RPMI8226 (cell line): ENCODE measurements at places on chromosomes 16 and 17.

GRCh38 chr16:75494184-75494583 lies 1.1 kb downstream of the CHST6 start:
- no peak for DNase-seq

DNA sequence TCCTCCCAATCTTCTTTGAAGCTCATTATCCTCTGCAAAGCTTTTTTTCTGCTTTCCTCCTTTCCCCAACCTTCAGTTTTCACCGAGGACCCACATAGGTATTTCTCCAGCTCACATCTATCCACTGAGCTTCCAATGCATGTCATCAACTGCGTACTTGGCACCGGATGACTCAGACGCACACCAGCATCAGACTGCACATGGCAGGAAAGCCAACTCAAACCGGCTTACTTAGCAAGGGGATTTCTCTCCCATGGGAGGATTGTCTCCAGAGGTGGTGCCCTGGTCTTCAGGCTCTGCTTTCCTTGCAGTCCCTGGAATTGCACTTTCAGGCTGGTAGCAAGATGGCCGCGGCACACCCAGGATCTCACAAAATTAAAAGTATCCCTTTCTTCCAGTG lies 1.7 kb upstream of the AKTIP start:
- DNase-seq, result no peak

GRCh38 chr16:12504312-12504711 lies 299.4 kb downstream of the CPPED1 start:
- DNase-seq, result no peak

DNA sequence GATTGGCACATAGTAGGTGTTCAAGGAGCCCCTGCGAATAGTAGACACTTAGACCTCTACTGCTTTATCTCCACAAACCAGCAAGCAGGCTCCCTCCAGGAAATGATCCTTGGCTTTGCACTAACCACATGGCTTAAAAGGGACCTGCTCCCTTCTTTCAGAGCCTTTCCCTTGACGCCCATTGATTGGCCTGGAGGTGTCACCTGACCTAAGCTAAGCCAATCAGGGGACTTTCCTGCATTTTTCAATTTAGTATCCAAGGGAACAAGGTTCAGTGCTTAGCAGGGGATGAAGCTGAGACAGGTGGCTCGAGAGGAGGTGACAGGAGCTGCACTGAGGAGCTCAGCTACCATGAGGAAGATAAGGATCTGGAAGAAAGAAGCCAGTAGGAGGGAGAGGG lies 52.8 kb downstream of the CLEC19A start:
- no peak for DNase-seq

GRCh38 chr17:79699386-79700036 lies 31.2 kb upstream of the ENPP7 start:
- no peak for DNase-seq

GRCh38 chr16:84243732-84244131 lies 3.9 kb upstream of the KCNG4 start:
- no peak for DNase-seq

GRCh38 chr17:15490634-15491261 lies 23.3 kb upstream of the CDRT4 start:
- DNase-seq, result no peak

GRCh38 chr17:82315703-82316358 lies 1.6 kb downstream of the CD7 start:
- peak; percentile 73 for DNase-seq

DNA sequence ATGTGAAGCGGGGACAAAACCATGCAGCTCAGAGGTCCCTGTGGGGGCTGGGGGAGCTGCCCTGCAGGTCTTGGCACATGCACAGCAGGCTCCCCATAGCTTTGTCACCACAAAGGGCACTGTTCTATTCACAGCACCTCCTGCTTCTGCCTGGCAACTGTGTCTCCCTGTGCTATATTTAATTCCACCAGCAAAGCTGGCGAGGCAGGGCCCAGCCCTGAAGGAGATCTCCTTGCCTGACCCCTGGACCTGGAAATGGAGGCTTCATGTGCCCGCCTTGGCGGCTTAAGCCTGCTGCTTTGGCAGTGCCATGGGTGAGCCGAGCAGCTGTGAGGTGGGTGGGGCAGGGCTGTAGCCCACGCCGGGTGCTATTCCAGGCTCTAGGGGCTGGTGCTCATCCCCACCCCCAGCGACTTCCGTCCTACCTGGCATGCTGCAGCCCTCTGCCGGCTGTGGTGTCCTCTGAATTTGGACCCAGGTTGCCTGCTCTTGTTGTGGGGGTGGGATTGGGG lies 6.8 kb downstream of the LDHD start:
- DNase-seq, result peak; percentile 61

GRCh38 chr17:37553401-37553966 lies 55.7 kb downstream of the SYNRG start:
- DNase-seq, result no peak

DNA sequence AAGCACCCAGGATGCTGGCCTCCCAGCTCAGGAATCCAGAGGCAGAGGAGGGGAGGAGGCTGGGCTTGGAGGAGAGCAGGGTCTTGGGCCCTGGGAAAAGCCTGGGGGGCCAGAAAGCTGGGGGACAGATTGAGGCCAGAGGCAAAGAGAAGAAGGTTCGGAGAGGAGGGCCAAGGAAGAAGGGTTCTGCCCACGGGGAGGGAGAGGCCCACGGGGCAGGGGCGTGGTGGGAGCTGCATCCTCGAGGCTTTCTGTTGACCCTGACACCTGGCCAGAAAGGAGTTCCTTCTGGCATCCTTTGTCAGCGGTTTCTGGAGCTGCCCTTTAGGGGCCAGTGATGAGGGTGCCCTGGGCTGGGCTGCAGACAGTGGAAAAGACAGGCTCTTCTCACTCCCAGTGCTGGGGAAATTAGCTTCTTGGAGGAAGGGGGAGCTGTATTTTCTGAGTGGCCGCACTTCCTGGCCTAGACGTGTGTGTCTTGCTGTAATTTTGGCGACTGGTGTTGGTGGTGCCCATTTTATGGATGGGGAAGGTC lies 308.7 kb downstream of the SEC14L1 start:
- peak; percentile 49 for DNase-seq

- no peak for DNase-seq
Measured at GRCh38 chr17:62847426-62847825, 39.3 kb upstream of the MARCHF10 start.

- no peak for DNase-seq
Measured at GRCh38 chr16:49542391-49542891, 168.8 kb downstream of the C16orf78 start.

DNA sequence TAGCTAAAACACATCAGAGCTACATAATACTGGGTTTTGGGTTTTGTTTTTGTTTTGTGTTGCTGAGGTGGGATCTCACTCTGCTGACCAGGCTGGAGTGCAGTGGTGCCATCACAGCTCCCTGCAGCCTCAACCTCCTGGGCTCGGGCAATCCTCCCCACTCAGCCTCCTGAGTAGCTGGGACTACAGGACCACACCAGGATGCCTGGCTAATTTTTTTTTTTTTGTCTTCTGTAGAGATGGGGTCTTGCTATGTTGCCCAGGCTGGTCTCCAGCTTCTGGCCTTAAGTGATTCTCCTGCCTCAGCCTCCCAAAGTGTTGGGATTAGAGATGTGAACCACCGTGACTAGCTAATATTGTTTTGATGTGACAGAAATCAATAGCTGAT lies 6.2 kb downstream of the MEAK7 start:
- no peak for DNase-seq

DNA sequence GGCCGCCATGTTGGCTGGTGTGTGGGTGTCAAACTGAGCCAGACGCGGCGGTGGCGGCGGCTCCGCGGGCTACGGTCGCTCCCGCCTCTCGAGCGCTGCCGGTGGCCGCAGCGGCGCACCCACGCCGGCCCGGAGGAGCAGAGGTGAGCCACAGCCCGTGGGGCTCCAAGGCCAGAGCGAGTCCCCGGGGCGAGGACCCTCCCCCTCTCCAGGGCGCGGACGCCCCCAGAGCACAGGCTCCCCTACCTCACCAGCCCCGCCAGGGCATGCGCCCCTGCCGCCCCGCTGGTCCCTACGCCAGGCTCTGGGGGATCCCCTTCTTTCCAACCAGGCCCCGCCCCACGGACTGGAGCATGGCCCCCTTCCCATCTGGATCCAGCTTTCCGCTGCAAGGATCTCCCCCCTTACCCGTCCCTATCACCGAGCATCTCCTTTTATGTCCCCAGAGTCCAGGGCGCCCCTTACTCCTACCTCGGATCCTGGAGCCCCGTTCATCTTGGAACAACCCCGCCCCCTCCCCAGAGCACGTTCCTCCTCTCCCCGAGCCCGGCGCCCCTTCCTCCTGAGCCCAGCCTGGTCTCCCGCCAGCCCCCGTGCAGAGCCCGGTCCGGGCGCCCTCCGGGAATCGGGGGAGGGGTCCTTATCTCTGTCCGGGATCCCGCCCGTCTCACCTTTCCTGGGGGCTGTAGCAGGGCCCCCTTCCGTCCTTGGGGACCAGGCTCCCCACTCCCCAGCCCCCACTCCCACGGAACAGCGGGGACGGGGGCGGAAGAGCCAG lies 412 bp downstream of the EPN2 start:
- peak; percentile 15 for DNase-seq

DNA sequence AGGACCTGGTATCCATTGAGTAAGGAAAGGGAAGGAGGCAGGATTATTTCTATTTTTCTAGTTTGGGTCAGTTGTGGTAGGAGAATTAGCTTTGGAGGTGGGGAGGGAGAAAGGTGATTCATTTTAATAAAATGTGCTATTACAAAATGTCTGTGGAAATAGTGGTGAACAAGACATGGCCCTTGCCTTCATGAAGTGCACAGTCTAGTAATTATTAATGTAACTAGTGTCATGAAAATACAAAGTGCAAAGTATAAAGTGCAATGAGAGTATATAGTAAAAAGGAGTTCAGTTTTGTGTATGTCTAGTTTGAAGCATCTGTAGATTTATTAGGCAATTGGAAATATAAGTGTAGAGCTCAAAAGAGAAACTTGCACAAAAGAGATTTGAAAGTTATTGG lies 11.9 kb downstream of the NFATC3 start:
- no peak for DNase-seq

DNA sequence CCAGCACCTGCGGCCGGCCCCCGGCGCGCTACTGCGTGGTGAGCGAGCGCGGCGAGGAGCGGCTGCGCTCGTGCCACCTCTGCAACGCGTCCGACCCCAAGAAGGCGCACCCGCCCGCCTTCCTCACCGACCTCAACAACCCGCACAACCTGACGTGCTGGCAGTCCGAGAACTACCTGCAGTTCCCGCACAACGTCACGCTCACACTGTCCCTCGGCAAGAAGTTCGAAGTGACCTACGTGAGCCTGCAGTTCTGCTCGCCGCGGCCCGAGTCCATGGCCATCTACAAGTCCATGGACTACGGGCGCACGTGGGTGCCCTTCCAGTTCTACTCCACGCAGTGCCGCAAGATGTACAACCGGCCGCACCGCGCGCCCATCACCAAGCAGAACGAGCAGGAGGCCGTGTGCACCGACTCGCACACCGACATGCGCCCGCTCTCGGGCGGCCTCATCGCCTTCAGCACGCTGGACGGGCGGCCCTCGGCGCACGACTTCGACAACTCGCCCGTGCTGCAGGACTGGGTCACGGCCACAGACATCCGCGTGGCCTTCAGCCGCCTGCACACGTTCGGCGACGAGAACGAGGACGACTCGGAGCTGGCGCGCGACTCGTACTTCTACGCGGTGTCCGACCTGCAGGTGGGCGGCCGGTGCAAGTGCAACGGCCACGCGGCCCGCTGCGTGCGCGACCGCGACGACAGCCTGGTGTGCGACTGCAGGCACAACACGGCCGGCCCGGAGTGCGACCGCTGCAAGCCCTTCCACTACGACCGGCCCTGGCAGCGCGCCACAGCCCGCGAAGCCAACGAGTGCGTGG lies 1.5 kb downstream of the NTN1 start:
- DNase-seq, result no peak

DNA sequence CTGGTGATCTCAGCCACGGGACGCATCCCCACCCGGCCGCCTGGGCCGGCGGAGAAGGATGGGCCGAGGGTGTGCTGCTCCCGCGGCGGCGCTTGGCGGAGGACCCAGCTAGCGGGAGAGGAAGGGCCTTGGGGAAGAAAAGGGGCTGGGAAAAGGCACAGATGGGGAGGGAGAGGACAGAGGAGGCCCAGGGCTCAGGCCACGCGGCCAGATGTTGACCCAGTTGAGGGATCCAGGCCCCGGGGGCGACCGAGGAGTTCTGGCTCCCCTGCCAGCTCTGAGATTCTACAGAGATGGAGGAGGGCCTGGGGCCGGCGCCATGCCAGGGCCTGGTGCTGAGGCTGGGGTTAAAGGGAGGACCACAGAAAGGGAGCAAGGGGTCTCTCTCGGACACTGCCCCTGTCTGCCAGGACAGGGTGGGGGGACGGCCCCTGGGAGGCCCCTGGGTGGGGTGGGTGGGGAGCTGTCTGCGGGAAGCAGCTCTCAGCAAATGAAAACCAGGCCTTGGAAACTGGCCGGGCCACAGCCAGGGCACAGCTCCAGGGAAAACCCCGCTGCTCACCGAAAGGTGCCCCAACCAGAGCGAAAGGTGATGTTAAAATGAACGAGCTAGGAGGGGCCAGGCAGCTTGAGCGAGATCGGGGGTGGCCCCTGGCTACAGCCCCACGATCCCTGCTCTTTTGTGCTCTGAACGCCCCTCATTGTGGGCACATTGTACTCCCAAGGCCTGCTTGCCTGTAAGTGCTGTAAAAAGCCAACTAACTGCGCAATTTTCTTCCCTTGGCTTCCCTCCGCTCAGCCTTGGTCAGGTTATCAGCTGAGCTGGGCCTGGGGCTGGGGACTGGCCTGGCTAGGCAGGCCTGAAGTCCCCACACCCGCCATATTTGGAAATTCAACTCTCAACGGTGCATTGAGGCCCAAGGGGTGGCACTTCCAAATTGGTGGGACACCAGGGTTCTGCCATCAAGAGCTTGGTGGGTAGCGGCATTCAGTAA lies 191.4 kb downstream of the ZNF423 start:
- no peak for DNase-seq

- no peak for DNase-seq
Measured at GRCh38 chr16:82657786-82658185, 31.0 kb downstream of the CDH13 start.

DNA sequence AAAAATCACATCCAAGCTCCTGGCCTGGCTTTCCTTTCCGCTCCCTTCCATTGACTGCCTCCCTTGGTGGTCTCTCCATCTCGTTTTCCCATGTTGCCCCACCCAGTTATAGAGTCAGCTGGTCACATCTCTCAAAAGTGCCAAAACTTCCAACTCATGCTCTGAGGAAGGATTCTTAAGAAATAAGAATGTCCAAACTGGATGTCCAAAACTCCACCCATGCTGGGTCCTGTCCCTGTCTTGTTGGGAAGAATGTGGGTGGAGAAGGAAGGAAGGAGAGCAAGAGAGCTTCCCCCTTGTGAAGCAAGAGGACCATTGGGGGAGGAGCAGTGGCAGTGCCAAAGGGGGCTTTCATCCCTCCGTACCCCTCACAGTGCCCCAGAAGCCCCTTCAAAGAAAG lies 44.6 kb upstream of the MAP3K14 start:
- DNase-seq, result no peak

DNA sequence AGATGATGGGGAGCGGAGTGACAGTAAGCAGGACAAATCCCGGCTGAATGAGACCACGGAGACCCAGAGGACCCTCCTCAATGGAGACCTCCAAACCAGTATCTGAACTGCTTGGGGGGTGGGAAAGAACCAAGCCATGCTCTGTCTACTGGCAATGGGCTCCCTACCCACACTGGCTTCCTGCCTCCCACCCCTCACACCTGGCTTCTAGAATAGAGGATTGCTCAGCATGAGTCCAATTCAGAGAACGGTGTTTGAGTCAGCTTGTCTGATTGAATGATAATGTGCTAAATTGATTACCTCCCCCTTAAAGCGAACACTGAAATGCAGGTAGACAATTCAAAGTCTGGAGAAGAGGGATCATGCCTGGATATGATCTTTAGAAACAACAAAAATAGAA lies 5.5 kb downstream of the SSTR2 start:
- no peak for DNase-seq

GRCh38 chr16:26530584-26531289 lies 536.0 kb upstream of the C16orf82 start:
- no peak for DNase-seq

- peak; percentile 55 for DNase-seq
Measured at GRCh38 chr17:75783803-75784472, 668 bp upstream of the UNK start.
